Naive thymus-derived CD4-positive, alpha-beta T cell (primary cell): ENCODE measurements at places on chromosomes 6 and 20. TPM values are rescaled to one million over a fixed set of nuclear protein-coding genes. Genes with fewer than 3 reads are reported as not detected.

GRCh38 chr6:7101290-7101689 lies 6.5 kb upstream of the RREB1 start:
- DNase-seq = no peak

DNA sequence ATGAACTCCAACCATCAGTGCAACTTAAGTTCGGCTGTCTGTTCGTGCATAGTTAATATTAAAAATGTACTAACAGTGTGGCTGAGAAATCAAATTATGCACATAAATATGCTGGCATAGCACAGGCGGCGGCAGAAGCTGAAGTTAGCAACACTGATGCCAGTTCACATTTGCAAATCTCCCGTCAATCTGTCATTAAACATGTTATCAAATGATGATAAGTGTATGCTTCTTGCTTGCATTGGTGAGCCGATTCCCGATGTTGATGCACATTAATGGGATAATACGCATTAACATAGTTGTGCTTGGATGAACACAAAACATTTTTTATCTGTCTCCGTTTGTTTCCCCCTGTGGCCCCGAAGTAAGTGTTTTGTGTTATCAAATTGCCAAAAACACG lies 309.4 kb downstream of the ZNF217 start:
- no peak for DNase-seq

- no peak for DNase-seq
These were observed 115.3 kb upstream of the TRAF3IP2 start for GRCh38 chr6:111720931-111721496.

GRCh38 chr6:28353981-28354676 lies 4.4 kb downstream of the ZKSCAN3 start:
- no peak for DNase-seq

DNA sequence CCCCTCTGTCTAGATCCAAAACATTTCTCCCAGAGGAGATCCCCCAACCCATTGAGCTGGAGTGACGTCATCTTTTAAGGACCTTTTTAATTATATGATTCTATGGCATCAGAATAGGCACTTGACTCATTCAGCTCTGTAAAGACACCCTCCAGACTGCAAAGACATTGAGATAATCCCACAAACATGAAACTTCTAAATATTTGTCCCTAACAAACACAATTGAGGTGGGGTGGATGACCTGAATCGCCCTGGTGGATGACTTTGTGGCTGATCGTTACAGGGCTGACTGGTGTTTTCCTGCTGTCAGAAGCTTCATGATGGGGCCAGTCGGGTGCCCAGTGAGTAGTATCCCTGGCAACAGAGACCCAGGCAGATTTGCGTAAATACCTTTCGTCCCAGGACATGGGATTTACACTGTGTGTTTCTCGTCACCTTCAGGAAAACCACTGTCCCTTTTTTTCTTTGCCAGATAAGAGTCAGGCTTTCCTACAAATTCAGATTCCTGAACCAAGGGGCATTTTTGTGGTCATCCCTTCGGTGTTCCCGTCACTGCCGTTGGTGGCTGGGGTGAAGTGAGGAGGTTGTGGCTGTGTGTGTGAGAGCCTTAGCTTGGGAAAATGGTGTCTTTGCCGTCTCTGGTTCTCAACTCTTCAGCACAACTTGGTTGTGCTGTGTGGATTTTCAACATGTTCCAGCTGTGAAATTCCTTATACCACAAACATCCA lies 5.3 kb upstream of the PCK1 start:
- DNase-seq = no peak

- no peak for DNase-seq
These were observed 221.3 kb downstream of the FARS2 start for GRCh38 chr6:5482619-5483018.

GRCh38 chr6:100088009-100088408 lies 94.0 kb upstream of the MCHR2 start:
- no peak for DNase-seq

DNA sequence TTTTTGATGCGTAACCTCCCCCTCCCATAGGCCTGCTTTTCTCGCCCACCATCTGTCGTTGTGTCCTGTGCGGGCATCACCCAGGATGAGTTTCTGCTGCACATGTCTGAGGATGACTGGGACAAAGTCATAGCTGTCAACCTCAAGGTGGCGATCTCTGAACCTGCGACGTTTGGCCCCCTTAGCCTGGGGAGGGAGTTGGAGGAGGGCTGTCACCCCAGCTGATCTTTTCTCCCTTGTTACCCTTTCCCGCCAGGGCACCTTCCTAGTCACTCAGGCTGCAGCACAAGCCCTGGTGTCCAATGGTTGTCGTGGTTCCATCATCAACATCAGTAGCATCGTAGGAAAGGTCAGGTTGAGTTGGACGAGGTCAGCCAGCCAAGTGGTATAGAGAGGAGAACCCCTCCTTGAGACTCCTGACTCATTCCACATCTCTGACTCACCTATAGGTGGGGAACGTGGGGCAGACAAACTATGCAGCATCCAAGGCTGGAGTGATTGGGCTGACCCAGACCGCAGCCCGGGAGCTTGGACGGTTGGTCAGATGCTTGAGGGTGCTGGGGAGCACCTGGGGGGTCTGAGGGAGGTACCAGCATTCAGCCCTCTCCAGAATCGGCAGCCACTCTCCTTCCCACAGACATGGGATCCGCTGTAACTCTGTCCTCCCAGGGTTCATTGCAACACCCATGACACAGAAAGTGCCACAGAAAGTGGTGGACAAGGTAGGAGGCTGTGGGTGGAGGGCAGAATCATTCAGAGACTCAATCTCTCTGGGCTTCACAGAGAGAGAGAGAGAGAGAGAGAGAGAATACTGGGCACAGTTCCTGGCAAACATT lies 954 bp downstream of the HSD17B8 start:
- no peak for DNase-seq

- no peak for DNase-seq
These were observed at the start of gene COL21A1 for GRCh38 chr6:56246881-56247653. Gene COL21A1, minus strand, starts transcription at chr6:56247580. Its CDS starts 64,962 bp downstream, at chr6:56182618.

GPX5 gene
- total RNA-seq = not detected

DNA sequence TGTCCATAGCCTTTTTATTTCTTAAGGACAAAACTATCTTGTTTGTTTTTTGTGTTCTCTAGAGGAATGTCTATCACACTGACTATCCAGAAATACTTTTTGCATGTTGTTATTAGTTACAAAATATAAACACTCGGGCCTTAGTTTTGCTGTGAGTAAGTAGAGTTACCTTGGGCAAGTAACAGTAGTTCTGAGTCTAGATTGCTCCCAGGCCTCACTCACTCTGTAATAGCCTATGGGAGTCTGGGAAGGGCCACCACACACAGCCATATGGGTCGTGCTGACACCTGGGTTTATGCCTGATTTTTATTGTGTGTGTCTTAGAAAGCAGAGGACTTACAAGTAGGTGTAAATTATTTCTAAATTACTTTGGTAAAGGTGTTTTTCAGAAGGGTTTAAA lies 185.8 kb downstream of the TMEM242 start:
- DNase-seq = no peak

DNA sequence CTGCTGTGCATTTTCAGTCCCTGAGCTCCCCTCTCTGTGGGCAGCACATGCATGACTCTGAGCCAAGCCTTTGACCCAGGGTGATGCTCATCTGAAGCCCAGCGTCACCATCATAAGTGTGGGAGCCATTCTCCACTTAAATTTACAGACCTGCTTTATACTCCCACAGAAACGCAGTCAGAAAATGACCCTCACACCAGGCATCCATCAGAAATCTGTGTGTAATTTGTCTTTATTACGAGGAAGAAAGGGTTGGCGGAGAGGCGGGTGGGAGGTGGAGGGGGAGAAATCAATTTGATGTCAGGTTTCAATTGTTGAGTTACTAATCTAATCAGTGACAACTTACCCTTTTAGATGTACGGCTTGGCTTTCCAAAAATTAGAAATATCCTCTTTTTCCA lies 353.6 kb downstream of the MAFB start:
- no peak for DNase-seq

DNA sequence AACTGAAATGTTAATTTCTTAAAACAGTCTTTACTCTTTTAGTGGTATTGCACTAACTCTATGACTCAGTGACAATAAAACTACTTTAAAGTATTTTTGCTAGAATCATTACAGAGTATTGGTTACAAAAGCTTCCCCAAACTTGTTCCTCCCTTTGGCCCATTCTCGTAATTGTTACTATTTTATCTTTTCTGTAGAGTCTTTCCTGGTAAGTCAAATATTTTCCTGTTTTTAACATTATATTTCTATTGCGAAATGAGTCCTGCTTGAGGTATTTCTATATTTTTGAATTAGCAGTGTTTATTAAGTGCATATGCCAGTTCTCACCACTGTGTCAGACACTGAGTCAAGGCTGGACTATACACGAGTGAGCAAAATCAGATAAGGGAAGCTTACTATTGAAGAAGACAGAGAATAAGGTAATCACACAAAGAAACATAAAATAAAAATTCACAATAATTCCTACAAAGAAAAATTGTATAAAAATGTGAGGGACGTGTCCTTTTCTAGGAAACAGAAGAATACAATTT lies 970.5 kb downstream of the EYS start:
- no peak for DNase-seq

MAFB gene
- 139 TPM for total RNA-seq

PTCRA gene
- not detected for total RNA-seq

DNA sequence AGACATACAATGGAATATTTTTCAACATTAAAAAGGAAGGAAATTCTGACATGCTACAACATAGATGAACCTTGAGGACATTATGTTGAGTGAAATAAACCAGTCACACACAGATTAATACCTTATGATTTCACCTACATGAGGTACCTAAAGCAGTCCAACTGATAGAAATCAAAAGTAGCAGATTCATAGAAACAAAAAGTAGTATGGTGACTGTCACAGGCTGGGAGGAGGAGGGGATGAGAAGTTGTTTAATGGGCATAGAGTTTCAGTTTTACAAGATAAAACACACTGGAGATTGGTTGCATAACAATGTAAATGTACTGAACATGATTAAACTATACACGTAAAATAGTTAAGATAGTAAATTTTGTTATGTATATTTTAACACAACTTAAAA lies 48.5 kb upstream of the OLIG3 start:
- DNase-seq = no peak

SLC22A7 gene
- total RNA-seq = not detected

MAP7 gene
- 0.14 TPM for total RNA-seq

- no peak for DNase-seq
These were observed 339.4 kb downstream of the PLCB1 start for GRCh38 chr20:8471465-8471864.

DNA sequence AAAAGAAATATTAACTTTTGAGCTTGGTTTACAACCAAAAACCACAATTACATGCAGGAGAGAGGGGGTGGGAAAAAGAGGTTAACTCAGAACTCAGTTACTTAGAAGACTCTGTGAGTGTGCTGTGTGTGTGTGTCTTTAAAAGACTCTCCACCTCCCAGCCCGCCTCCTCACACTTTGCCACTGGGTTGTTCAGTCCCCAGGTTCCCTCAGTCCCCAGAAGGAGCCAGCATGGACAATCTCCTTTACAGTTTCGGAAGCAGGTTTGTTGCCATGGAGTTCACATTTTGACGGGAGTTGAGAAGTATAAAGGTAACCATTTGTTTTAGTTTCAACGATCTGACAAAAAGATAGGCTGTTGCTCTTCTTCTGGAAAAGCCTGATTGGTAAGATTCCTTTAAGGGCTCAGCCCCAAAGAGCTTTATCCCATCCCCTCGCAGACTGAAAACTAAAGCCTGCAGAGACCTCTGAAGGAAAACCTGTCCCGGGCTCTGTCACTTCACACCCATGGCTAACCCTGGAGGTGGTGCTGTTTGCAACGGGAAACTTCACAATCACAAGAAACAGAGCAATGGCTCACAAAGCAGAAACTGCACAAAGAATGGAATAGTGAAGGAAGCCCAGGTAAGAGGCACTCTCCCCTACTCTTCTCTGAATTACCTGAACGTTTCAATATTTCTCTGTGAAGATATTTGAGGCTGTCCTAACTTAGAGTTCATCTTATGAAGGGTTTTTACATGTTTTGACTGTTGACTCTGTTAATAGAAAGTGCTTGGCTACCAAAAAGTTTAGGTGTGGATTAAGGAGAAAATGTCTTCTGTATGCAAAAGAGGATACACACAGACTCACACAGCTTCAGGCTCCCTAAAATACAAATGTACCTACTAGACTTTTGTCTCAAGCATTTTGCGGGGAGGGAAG lies at the start of gene SPTLC3:
SPTLC3 (plus strand) TSS at position 212 of the 921 bp plus-strand sequence; CDS start at position 508, 296 bp downstream.
- peak; percentile 3 for DNase-seq

GRCh38 chr6:110800196-110800838 lies 15.0 kb downstream of the CDK19 start:
- no peak for DNase-seq

- no peak for DNase-seq
These were observed 366.3 kb upstream of the EPHA7 start for GRCh38 chr6:93785694-93786030.

DNA sequence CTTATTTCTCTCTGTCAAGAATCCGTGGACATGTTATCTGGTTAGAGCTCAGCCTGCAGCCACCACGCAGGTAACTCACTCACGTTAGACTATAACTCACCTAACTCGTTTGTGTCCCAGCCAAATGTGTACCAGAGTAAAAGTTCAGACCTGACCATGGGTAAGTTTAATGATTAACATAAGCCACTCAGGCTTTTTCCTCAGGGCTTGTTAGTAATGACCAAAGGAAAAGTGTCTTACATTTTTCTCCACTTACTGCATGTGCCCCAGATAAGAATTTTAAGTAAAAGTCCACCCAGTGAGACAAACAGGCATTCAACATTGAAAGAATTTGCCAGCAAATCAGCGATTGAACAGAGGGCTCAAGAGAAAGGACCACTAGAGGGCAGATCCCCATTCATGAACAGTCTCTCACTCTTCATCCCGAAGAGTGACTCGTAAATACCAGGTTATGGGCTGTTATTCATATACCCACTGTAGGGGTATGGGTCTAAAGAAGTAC lies at the start of gene PKHD1:
PKHD1 (minus strand) TSS at position 116 of the 502 bp plus-strand sequence. CDS start 2,680 bp downstream, outside the sequence.
- no peak for DNase-seq

GRCh38 chr6:2998998-2999617 lies 586 bp upstream of the NQO2 start:
- no peak for DNase-seq

GRCh38 chr6:88050140-88050818 lies 2.6 kb downstream of the SPACA1 start:
- DNase-seq = no peak
